ENCODE measurements at places on chromosomes 7 and 10.

DNA sequence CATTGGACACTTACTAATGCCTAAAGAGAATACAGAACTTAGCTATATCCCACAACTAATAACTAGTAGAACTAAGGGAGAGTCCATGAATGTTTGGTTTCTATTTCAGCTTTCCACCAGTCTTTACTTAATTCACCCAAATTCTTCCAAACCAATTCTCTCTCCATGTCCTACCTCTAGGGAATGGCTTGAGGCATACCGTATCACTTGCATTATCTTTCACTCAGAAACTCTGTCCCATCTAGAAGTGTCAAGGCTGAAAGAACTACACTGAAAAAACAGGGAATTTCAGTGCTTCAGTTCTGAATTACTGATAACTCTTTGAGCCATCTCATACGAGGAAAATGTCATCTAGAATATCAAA lies 758 bp downstream of the TMEM168 start:
- DNase-seq: no peak

DNA sequence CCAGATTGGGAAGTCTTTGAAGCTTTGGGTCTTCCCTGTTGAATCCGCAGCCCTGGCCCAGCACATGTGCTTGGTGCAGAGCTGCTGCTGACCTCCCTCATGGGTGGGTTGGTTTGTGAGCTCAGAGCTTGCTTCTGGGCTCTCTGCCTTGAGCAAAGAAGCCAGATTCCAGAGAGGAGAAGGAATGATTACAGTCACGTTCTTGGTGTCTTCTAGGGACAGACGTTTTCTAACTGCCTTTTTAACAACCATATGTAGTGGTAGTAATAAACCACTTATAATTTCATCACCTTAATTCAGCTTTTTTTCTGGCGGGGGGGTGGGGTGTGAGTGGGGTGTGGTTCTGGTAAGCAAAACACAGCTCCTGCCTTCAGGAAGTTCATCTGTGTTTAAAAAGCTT lies 39.5 kb downstream of the LRMDA start:
- no peak for DNase-seq

DNA sequence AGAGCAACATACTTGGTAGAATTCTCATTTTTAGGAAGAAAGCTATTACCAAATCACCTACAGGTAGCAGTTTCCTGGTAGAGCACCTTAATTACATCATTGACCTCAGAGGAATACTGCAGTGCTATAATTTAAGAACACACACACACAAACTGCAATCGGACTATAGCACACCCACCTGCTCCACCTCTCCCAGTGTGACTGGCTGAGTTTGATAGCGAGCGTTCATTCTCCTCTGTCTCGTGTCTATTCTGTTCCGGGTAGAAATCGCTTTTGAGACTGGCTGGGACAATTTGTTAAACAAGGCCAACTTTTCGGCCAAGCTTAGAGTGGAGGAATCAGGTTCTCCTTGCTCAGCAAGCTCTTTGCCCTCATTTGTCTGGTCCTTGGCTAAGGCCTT lies 110.5 kb downstream of the SVIL start:
- no peak for DNase-seq

DNA sequence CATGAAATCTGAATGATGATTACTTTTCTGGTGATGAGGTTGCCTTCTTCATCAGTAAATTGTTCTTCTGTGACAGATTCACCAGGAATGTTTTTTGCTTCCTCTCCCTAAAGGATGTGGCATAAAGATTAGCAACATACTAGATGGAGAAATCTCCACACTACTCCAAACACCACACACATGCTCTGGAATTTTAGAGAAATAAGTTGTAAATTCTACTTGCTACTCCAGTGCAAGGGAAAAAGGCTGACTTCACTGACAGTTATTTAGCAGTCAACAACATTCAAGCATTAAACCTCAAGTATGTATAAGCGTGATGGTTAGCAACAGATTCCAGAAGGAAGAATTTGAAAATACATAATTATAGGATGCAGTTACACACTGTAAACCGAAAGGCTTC lies 137.9 kb upstream of the CCDC6 start:
- DNase-seq: no peak

DNA sequence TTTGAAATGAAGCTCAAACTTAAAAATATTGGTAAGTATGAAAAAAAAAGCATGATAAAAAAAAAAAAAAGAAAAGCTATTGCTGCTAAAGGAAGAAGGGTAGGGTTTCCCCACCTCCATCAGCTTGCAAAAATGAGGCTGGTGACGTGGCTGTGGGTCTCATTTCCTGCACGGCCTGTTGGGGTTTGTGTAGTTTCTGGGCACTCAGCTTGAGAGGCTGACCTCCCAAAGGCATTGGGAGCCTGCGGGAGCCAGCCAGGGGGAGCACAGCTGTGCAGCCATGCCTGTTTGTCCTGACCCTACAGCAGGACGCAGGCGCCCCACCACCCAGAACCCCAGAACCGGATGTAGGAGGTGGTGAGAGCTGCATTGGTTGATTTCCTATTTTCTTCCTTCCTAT lies 48.8 kb upstream of the CARD11 start:
- DNase-seq: no peak

- DNase-seq: no peak
Observed at GRCh38 chr10:71663311-71663710, 56.3 kb downstream of the C10orf105 start.

GRCh38 chr7:116653646-116654045 lies 18.4 kb upstream of the MET start:
- DNase-seq: no peak

DNA sequence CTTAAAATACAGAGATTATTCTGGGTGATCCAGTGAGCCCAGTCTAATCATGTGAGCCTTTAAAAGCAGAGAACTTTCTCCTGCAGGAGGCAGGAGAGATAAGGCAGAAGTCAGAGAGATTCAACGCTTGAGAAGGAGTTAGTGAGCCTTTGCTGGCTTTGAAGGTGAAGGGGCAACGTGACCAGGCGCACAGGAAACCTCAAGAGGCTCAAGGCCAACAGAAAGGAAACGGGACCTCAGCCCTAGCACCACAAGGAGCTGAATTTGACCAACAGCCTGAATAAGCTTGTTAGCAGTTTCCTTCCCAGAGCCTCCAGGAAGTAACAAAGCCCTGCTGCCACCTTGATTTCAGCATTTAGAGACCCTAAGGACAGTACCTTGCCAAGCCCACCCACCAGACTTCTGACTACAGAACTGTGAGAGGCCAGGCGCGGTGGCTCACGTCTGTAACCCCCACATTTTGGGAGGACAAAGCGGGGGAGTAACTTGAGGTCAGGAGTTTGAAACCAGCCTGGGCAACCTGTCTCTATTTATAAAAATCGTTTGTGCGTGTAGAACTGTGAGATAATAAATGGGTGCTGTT lies 87.3 kb upstream of the KAT6B start:
- DNase-seq: peak; percentile 98

GRCh38 chr10:33665501-33665900 lies 331.0 kb upstream of the NRP1 start:
- no peak for DNase-seq

DNA sequence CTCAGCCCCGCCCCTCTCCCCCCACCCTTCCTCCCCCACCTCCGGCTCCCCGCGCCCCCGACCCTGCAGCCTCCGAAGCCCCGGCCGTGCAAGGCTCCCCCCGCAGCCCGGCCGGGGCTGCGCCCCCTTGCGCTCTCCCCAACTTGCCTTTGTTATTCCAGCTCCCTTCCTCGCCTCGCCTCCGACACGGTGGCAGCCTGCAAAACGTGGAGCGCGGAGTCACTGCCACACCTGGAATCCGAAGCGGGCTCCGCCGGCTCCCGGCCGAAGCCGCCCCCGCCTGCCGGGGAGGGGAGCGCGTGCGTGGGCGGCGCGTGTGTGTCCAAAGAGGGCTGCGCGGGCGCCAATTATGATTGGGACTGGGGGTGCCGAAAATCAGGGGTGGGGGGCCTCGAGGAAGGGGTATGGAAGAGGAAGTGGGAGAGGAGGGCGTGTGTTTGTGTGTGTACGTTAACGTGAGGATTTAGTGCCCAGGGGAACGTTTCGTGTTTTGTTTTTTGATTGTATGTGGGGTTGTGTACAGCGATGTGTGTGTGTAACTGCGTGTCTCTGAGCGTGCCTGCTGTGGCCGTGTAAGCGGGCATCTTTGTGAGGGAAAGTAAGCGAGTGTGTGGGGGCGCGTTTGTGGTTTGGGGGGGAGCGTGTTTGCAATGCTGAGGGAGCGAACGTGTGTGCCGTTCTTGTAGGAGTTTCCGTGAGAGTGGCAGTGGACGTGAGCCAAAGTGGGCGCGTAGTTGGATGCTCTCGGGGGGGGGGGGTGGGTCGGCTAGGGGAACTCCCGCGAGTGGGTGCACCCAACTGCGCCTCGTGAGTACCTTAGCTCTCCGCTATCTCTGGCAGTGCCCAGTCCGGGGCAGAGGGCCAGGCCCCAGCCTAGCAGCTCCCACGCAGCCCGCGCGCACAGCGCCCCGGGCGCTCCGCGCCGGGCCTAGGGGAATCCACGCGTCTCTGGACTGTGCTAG lies 1.2 kb upstream of the ZMIZ1 start:
- peak; percentile 61 for DNase-seq

DNA sequence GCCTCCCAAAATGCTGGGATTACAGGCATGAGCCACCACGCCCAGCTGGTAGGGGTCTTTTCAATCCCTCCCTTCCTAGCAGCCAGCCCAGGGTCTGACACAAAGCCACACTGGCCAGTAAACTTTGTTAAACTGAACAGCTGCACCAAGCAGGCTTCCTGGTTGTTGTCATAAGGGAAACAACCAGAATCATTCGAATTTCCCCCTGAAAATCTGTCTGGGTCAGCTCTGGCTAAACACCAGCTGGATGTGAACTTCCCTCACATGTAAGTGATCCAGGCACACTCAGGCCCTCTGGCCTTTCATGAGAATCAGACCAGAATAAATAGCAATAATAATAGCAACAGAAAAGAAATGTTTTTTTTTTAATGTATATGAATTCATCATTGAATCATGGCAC lies 7.4 kb downstream of the IMPDH1 start:
- DNase-seq: no peak

GRCh38 chr7:155995183-155995612 lies 182.9 kb upstream of the SHH start:
- no peak for DNase-seq

DNA sequence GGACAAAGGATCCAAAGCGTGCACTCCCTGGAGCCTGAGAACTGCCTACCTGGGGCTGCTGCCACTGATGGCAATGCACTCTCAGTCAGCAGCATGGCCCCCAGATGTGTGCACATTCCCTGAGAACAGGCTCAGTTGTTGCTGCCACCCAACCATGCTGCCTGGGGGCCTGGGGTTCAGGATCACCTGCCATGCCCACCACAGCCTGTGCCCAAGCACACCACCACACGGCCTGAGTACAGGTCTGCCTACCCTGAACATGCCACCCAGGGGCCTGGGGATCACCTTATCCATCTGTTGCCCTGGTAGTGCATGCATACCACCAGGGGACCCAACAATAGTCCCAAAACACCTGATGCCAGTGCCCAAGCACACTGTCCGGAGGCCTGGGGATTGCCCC lies 1174.5 kb downstream of the SORCS1 start:
- DNase-seq: no peak

DNA sequence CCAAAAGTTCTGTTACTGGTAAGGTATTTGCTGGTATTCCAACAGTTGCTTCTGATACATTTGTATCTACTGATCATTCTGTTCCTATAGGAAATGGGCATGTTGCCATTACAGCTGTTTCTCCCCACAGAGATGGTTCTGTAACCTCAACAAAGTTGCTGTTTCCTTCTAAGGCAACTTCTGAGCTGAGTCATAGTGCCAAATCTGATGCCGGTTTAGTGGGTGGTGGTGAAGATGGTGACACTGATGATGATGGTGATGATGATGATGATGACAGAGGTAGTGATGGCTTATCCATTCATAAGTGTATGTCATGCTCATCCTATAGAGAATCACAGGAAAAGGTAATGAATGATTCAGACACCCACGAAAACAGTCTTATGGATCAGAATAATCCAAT lies 131.0 kb downstream of the AASS start:
- DNase-seq: no peak

DNA sequence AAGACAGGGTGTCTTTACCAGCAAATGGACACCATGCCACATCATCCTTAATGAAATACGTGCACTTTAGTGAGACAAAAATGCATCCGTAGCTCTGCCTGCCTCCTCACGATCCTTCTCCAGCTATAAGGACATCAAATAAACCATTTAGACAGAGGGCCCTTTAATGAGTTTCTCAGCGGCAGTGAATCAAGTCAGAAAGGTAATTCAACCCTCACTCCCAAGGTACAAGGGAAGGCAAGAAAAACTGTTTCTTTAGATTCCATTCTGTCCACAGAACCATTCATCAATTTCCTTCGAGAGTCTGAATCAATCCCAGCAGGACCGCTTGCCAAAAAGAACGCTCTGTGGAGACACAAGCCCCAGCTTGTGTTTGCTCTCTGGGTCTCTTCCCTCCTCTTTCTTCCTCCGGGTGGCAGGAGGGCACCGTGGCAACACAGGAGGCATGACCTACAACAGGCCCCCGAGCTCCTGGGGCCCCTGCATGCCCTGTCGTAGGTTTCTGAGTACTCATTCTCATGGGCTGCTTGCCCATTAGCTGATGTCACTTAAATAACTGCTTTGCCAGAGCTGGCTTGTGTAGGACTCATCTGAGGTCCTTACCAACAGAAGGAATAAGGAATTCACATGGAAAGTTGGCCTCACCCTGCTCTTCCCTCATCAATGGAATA lies 297.8 kb upstream of the PRKCQ start:
- no peak for DNase-seq

DNA sequence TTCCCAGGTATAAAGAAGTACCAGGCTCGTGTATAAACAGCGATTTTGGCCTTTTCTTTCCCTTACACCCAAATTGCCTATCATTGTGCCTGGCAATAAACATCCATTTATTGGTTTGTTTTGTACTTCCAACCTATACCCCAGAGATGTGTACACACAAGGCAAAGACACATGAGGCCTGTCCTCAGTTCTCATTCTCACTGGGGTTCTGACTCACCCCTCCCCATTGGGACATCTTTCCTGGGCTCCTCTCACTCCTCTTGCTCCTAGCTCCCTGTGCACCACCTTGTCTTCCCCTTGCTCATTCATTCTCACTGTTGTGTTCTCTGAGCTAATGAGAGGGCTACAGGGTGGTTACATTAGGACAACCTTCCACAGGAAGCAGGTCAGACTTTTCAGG lies 240.7 kb downstream of the ANK3 start:
- DNase-seq: no peak

DNA sequence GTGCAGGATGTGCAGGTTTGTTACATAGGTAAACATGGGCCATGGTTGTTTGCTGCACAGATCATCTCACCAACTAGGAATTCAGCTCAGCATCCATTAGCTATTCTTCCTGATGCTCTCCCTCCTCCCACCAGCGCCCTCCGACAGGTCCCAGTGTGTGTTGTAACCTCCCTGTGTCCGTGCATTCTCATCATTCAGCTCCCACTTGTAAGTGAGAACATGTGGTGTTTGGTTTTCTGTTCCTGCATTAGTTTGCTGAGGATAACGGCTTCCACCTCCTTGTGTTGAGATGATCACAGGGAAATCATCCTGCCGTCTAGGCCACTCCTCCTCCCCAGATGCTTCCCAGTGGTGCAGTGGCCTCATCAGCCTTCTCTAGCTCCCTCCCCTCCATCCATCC lies 261.6 kb upstream of the GALNT17 start:
- no peak for DNase-seq
